ENCODE measurements at places on chromosomes 12 and 14. TPM values are rescaled to one million over a fixed set of nuclear protein-coding genes. Genes with fewer than 3 reads are reported as not detected.
A peak's percentile ranks its signal among the peaks of the same experiment; 100 is the strongest.

DNA sequence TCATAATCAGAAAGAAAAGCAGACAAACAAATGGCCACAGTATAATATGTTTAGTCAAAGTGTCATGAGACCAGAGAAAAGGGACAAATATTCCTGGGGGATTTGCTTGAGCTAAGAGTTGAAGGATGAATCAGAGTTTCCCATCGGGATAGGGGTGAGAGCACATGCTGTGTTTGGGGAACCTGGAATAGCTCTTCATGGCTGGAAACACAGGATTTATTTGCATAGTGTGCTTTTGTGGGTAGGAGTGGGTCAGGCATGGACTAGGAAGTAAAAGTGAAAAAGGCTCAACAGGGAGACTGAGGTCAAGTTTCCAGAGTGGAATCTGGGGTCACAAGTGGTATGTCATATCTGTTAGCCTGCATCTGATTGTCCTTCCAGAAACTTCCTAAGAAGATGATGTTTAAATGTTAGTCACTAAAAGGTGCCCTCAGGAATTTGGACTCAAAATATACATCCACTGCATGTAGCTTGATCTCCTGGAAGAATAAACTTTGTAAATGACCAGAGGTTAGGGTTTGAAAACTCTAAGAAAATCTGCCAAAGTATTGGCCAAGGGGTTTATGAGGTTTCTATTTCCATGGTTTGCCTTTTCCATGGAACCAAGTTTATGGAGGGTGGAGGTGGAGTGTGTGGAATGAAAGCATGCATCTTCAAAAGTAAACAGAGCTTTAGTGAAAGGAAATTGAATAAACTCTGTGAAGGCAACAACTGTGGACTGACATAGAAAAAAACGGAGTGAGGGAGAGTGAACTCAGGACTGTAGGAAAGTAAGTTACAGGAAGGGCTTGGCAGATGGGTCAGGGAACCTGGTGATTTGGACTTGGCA is 344.6 kb downstream of the C12orf75 start:
- H3K4me3 ChIP-seq, result no peak overlapping the region
- H3K27ac ChIP-seq, result no peak overlapping the region
- H3K36me3 ChIP-seq, result no peaks in the 10 kb centered on the region
- no peak for DNase-seq

- no peak overlapping the region for H3K4me3 ChIP-seq
- no peaks in the 10 kb centered on the region for H3K27me3 ChIP-seq
- no peaks in the 10 kb centered on the region for H3K36me3 ChIP-seq
- no peak overlapping the region for H3K27ac ChIP-seq
- no peaks in the 10 kb centered on the region for H3K4me1 ChIP-seq
- DNase-seq, result no peak
Measured at GRCh38 chr14:32345311-32345791, 16.3 kb downstream of the AKAP6 start.

The TSPAN9 gene
- 28.0 TPM for total RNA-seq

DNA sequence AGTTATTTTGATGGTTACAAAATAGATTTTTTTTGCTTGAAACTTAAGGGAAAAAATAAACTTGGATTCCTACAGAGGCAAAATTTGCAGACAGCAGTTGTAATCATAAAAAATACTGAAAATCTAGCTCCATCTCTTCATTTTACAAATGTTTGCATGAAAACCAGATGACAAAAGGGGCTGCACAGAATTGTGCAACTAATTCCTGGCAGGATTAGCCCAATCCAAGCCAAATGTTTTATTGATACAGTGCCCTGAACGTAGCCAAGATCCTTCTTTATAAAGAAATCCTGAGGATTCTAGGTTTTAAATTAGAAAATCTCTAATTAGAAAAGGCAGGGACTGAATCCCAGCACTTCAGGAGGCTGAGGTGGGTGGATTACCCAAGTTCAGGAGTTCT is 356.4 kb upstream of the SEL1L start:
- H3K4me3 ChIP-seq, result no peak overlapping the region
- H3K27me3 ChIP-seq, result no peaks in the 10 kb centered on the region
- H3K36me3 ChIP-seq, result no peaks in the 10 kb centered on the region
- H3K4me1 ChIP-seq, result no peaks in the 10 kb centered on the region
- no peak overlapping the region for H3K27ac ChIP-seq

- peak overlapping the region; percentile 98 for H3K27ac ChIP-seq
- H3K36me3 ChIP-seq, result no peaks in the 10 kb centered on the region
- peak; percentile 95 for DNase-seq
- H3K4me1 ChIP-seq, result peaks cover 86% of the 10 kb centered on the region
- H3K27me3 ChIP-seq, result no peaks in the 10 kb centered on the region
Measured at GRCh38 chr12:53051058-53051880, 1.4 kb downstream of the TNS2 start.

All from sigmoid colon (tissue), 7 donors.